Caudate nucleus (tissue), 63 donors: ENCODE measurements at places on chromosomes 12 and 14.
A peak's percentile ranks its signal among the peaks of the same experiment; 100 is the strongest.

GRCh38 chr12:22692964-22693555, 68.1 kb downstream of the ETNK1 start:
- no peak for DNase-seq

- peak; percentile 42 for DNase-seq
Measured at GRCh38 chr12:77685112-77685511, 145.6 kb upstream of the NAV3 start.

GRCh38 chr12:90936230-90937005, 18.6 kb downstream of the CCER1 start:
- DNase-seq, result no peak

DNA sequence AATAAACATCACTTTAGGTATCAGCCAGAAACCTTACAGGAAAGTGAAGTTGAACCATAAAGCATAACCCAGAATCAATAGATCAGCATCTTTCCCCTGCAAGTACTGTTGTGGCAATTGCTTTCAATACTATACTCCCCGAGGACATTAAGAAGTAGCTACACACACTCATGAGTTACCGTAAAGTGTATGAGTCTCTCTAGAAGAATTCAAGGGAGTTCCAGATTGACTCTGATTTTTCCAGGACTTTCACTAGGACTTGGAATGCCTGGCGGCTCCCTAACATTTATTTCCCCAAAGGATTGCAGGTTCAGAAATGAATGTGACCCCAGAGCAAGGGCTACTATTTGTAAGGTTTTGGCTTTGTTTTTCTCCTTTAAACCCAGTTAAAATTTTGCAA, 465.4 kb upstream of the MDGA2 start:
- DNase-seq, result no peak

DNA sequence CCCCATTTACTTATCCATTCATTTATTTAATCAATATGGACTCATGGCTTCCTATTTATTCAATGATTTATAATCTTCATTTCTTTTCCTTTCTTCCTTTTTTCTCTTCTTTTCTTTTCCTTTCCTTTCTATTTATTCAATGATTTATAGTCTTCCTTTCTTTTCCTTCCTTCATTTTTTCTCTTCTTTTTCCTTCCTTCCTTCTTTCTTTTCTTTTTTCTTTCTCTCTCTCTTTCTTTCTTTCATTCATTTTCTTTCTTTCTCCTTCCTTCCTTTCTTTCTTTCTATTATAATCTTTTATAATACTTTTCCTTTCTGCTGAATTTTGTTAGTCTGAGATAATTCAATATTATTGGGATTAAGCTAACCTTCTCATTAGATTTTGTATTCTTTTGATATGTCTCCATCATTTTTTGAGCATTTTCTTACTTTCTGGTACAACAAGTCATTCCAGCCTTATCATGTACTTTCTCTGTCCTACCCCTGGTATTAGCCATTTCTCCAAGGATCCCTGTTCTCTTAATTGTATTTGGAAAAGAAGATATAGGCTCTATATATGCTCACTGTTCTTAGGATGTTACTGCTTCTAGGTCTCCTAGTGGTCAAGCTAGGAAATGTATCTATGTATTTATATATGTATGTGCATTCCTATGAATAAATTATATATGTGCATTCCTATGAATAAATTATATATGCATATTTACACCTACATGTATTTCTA, 12.1 kb downstream of the LACRT start:
- no peak for DNase-seq

DNA sequence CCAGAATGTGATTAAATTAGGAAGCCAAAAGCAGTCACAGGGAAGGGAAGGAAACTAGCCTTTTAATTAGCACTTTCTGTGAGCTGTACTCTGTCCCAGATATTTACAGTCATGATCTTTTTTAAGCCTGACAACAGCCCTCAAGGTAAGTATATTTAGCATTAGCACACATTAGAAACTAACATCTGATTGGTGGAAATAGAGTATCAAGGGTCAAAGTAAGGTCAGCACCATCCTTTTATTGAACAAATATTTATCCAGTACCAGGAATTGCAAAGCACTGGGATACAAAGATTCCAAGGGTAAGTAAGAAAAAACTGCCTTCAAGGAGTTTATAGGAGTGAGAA, 28.2 kb downstream of the RPGRIP1 start:
- DNase-seq, result no peak

DNA sequence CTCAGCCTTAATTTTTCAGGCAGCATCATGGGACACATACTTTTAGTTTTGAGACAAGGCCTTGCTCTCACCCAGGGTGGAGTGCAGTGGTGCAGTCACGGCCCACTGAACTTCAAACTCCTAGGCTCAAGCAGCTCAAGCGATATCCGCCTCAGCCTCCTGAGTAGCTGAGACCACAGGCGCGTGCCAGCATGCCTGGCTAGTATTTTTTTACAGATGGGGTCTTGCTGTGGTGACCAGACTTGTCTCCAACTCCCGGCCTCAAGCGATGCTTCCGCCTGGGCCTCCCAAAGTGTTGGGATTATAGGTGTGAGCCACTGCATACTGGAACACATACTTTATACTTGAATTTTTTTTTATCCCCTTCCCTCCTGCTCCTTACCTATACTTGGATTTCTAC, 2.8 kb downstream of the RDH5 start:
- no peak for DNase-seq

DNA sequence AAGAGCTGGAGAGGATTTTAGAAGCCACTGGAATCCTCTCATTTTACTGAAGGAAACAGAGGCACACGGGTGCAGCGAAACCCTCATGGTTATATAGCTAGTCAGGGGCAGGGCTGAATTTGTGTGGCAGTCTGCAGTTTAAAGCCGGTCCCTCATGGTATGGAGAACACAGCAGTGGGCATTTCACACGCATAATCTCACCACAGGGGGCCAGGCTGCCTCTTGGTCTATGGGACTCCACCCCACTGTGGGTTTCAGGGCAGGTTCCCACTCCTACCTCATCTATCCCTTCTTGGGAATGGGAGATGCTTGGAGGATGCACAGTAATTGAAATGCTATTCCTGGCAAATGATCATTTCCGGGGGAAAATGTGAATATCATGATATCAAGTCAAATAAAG, 400.6 kb downstream of the RGS6 start:
- no peak for DNase-seq

- no peak for DNase-seq
Measured at GRCh38 chr12:63224396-63224795, 73.4 kb upstream of the AVPR1A start.

- peak; percentile 25 for DNase-seq
Measured at GRCh38 chr12:57754411-57755193, at the start of gene MARCHF9. Gene MARCHF9, plus strand, starts transcription at chr12:57755103. Its CDS starts 426 bp downstream, at chr12:57755529.

DNA sequence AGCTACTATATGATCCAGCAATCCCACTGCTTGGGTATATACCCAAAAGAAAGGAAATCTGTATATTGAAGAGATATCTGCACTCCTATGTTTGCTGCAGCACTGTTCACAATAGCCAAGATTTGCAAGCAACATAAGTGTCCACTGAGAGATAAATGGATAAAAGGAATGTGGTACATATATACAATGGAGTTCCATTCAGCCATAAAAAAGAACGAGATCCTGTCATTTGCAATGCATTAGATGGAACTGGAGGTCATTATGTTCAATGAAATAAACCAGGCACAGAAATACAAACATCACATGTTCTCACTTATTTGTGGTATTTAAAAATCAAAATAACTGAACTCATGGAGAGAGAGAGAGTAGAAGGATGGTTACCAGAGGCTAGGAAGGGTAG, 116.6 kb downstream of the HELB start:
- DNase-seq, result no peak

DNA sequence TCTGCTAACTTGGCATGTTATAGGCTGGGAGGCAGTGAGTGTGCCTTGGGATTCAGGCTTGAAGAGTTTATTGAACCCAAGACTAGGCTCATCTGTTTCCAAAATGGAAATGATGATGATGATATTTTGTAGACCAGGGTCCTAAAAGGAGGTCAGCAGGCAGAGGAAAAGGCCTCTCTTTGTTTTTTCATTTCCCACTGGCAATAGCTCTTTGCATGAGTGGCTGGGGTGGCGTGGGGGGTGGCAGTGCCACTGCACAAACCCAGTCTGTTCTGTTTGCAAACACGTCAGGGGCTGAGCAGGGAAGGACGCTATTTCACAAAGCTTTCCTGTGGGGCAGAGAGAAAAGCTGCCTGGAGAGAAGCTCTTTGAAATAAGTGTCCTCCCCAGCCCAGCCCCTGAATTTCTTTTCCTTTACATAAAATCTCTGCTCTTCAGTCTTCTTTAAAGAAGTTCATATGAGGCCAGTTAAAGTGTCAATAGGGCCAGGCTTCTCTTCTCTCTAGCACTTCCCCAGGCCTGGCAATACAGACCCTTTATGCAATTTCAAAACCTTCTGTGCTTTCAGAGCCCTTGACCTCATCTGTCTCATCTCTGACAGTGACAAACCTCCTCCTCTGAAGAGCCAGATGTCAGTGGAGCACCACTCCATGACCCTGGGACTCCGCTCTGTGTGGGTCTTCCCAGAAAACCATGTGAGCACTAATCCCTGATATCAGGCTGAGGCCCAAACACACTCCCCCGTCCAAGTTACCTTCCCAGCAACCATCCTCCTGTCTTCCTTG, 72.8 kb downstream of the ZNF664 start:
- DNase-seq, result peak; percentile 62

GRCh38 chr14:53010193-53011040, 59.6 kb upstream of the FERMT2 start:
- no peak for DNase-seq

- DNase-seq, result peak; percentile 33
Measured at GRCh38 chr12:56487448-56488040, 417 bp downstream of the GLS2 start.

GRCh38 chr12:94525951-94526350, 66.3 kb upstream of the CEP83 start:
- DNase-seq, result no peak

- no peak for DNase-seq
Measured at GRCh38 chr14:92513966-92514843, 624 bp downstream of the RIN3 start.
